ENCODE measurements at places on chromosomes 2 and 18. TPM values are rescaled to one million over a fixed set of nuclear protein-coding genes. Genes with fewer than 3 reads are reported as not detected.

Gene CHAC2
- total RNA-seq, result 2.1 TPM

GRCh38 chr2:190382851-190383250 lies 25.3 kb upstream of the MFSD6 start:
- H3K4me3 ChIP-seq, result no peak overlapping the region
- H3K27me3 ChIP-seq, result no peaks in the 10 kb centered on the region
- DNase-seq, result peak; percentile 66
- H3K36me3 ChIP-seq, result no peaks in the 10 kb centered on the region

Gene SERPINB11
- not detected for total RNA-seq

DNA sequence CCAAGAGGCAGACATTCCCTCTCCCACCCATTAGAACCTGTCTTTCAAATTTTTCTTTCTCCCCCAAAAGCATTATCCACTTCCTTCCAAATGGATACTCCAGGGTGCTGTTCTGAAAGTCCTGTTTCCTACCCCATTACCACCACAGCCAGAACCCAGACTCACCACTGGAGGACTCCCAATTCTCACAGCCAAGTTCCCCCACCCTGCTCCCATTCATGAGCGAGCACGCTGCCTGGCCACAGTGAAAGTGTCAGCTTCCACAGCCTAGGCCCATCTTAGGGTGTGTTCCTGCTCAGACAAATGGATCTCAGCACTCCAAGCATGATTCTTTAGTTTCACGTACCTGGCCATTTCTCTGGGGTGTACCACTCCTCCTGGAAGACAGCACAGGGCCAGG lies 3.8 kb upstream of the ANKRD53 start:
- no peaks in the 10 kb centered on the region for H3K27me3 ChIP-seq
- H3K36me3 ChIP-seq, result no peaks in the 10 kb centered on the region
- H3K4me1 ChIP-seq, result peaks cover 16% of the 10 kb centered on the region
- no peak overlapping the region for H3K4me3 ChIP-seq
- DNase-seq, result no peak
- H3K27ac ChIP-seq, result no peak overlapping the region

Gene SCN2A
- 0.22 TPM for total RNA-seq

- H3K36me3 ChIP-seq, result no peaks in the 10 kb centered on the region
- no peaks in the 10 kb centered on the region for H3K4me1 ChIP-seq
These were observed 12.6 kb downstream of the CACNB4 start for GRCh38 chr2:152086231-152086630.

DNA sequence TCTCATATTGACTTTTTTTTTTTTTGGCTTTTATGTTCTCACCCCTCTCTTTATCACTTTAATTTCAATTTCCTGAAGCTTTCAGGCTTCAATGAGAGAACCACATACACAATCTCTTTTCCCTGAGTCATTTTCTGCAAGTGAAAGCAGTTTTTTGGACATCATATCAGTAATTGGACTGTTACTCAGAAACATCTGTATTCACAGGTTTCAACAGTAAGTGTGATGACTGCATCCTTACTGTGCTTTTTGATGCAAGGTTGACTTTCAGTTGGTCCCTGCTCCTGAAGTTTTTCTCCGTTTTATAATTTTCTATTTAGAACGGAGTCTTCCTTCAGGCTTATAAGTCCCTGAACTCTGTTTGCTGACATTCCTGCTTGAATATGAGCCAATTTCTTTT lies 70.5 kb upstream of the CCBE1 start:
- DNase-seq, result no peak
- H3K4me1 ChIP-seq, result no peaks in the 10 kb centered on the region
- H3K4me3 ChIP-seq, result no peak overlapping the region
- H3K36me3 ChIP-seq, result no peaks in the 10 kb centered on the region
- peaks cover 8% of the 10 kb centered on the region for H3K27me3 ChIP-seq
- no peak overlapping the region for H3K27ac ChIP-seq

Gene TTC31
- total RNA-seq, result 72.3 TPM

- peaks cover 30% of the 10 kb centered on the region for H3K4me1 ChIP-seq
- H3K4me3 ChIP-seq, result no peak overlapping the region
- no peaks in the 10 kb centered on the region for H3K36me3 ChIP-seq
- H3K27ac ChIP-seq, result no peak overlapping the region
- no peaks in the 10 kb centered on the region for H3K27me3 ChIP-seq
These were observed 47.5 kb downstream of the PTPN2 start for GRCh38 chr18:12836551-12836950.

Gene TMEM169
- total RNA-seq, result 1.2 TPM

Gene SLC35F5
- 78.4 TPM for total RNA-seq

Gene IL36G
- not detected for total RNA-seq

GRCh38 chr2:202009019-202009481 lies 24.6 kb upstream of the FZD7 start:
- peaks cover 10% of the 10 kb centered on the region for H3K4me1 ChIP-seq
- no peak overlapping the region for H3K4me3 ChIP-seq
- H3K27me3 ChIP-seq, result peaks cover 5% of the 10 kb centered on the region
- no peak for DNase-seq
- no peaks in the 10 kb centered on the region for H3K36me3 ChIP-seq

GRCh38 chr2:143171817-143172216 lies 42.6 kb downstream of the ARHGAP15 start:
- peak overlapping the region; percentile 29 for H3K27ac ChIP-seq
- no peaks in the 10 kb centered on the region for H3K27me3 ChIP-seq
- H3K4me3 ChIP-seq, result no peak overlapping the region
- H3K4me1 ChIP-seq, result peaks cover 19% of the 10 kb centered on the region
- H3K36me3 ChIP-seq, result peaks cover 45% of the 10 kb centered on the region
- no peak for DNase-seq

DNA sequence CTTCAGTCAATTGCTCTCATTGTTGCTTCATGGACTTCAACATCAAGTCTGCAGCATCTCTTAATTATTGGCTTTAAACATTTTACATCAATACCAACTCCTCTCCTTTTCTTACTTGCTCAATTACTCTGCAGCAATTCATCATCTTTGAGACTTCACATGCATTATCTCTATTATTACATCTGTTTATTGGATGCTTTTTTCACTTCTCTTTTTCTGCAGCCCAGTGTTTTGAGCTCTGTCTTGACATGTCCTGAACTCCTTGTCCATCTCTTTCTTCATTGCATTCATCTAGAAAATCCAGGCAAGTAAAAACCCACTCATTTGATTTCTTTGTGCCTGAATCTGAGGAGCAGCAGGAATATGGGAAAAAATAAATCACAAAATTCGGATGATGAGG lies 647.9 kb downstream of the PLCL1 start:
- DNase-seq, result no peak
- no peak overlapping the region for H3K27ac ChIP-seq
- no peak overlapping the region for H3K4me3 ChIP-seq
- no peaks in the 10 kb centered on the region for H3K36me3 ChIP-seq
- H3K27me3 ChIP-seq, result no peaks in the 10 kb centered on the region
- no peaks in the 10 kb centered on the region for H3K4me1 ChIP-seq

Gene CXCR1
- total RNA-seq, result 0.12 TPM

Gene SPATA3
- not detected for total RNA-seq

Gene SERPINB7
- not detected for total RNA-seq

DNA sequence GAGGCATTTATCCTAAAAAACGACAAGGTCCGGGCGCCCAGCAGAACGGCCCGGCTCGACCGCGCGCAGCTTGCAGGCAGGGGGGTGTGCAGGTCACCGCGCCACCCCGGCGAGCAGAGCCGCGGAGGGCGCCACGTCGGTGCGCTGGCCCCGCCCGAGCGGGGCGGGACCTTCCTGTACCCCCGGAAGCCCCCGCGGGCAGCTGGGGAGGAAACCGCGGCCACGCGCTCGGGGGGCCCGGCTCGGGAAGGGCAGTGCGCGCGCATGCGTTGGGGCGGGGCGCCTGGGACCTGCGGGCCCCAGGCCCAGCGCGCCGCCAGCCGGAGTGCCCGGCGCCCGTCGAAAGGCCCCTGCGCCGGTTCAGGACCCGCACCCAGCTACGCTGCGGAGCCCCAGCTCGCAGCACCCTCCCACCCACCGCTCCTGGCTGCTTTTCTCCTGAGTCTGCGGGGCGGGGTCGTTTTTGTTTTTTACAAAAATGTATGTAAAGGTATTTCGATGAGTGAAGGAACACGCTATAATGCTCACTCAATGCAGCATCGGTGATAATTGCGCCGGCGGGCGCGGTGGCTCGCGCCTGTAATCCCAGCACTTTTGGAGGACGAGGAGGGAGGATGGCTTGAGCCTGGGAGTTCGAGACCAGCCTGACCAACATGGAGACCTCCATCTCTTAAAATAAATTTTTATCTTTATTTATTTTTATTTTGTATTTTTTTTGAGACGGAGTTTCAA lies 47.7 kb upstream of the POMC start:
- peak; percentile 90 for DNase-seq
- peaks cover 29% of the 10 kb centered on the region for H3K4me1 ChIP-seq
- H3K27me3 ChIP-seq, result no peaks in the 10 kb centered on the region

Gene VWC2L
- not detected for total RNA-seq

- H3K36me3 ChIP-seq, result no peaks in the 10 kb centered on the region
- H3K27ac ChIP-seq, result no peak overlapping the region
- no peak overlapping the region for H3K4me3 ChIP-seq
These were observed 126.3 kb upstream of the NRXN1 start for GRCh38 chr2:51158251-51158650.

- H3K4me1 ChIP-seq, result no peaks in the 10 kb centered on the region
- H3K36me3 ChIP-seq, result no peaks in the 10 kb centered on the region
- no peak overlapping the region for H3K4me3 ChIP-seq
- no peak for DNase-seq
- H3K27me3 ChIP-seq, result no peaks in the 10 kb centered on the region
These were observed 94.5 kb downstream of the ZBTB7C start for GRCh38 chr18:48314690-48315089.

- H3K36me3 ChIP-seq, result no peaks in the 10 kb centered on the region
- H3K27me3 ChIP-seq, result no peaks in the 10 kb centered on the region
- no peaks in the 10 kb centered on the region for H3K4me1 ChIP-seq
- no peak overlapping the region for H3K4me3 ChIP-seq
These were observed 266.1 kb upstream of the CYP26B1 start for GRCh38 chr2:72413716-72414115.

- no peaks in the 10 kb centered on the region for H3K36me3 ChIP-seq
- DNase-seq, result no peak
- no peaks in the 10 kb centered on the region for H3K4me1 ChIP-seq
- no peak overlapping the region for H3K27ac ChIP-seq
- H3K4me3 ChIP-seq, result no peak overlapping the region
These were observed 77.6 kb upstream of the MGAT4A start for GRCh38 chr2:98808546-98808945.

Gene NOL4
- not detected for total RNA-seq

- H3K4me3 ChIP-seq, result no peak overlapping the region
- no peaks in the 10 kb centered on the region for H3K4me1 ChIP-seq
- no peak for DNase-seq
- no peaks in the 10 kb centered on the region for H3K27me3 ChIP-seq
These were observed 341.9 kb upstream of the DCC start for GRCh38 chr18:51998066-51998465.

Gene PROKR1
- total RNA-seq, result not detected

GRCh38 chr2:239389414-239390329 lies 11.1 kb downstream of the HDAC4 start:
- peaks cover 2% of the 10 kb centered on the region for H3K36me3 ChIP-seq
- H3K4me1 ChIP-seq, result no peaks in the 10 kb centered on the region
- no peak overlapping the region for H3K27ac ChIP-seq
- no peaks in the 10 kb centered on the region for H3K27me3 ChIP-seq
- DNase-seq, result no peak

Gene IDH1
- 41.4 TPM for total RNA-seq

Gene DLX2
- total RNA-seq, result 0.52 TPM

DNA sequence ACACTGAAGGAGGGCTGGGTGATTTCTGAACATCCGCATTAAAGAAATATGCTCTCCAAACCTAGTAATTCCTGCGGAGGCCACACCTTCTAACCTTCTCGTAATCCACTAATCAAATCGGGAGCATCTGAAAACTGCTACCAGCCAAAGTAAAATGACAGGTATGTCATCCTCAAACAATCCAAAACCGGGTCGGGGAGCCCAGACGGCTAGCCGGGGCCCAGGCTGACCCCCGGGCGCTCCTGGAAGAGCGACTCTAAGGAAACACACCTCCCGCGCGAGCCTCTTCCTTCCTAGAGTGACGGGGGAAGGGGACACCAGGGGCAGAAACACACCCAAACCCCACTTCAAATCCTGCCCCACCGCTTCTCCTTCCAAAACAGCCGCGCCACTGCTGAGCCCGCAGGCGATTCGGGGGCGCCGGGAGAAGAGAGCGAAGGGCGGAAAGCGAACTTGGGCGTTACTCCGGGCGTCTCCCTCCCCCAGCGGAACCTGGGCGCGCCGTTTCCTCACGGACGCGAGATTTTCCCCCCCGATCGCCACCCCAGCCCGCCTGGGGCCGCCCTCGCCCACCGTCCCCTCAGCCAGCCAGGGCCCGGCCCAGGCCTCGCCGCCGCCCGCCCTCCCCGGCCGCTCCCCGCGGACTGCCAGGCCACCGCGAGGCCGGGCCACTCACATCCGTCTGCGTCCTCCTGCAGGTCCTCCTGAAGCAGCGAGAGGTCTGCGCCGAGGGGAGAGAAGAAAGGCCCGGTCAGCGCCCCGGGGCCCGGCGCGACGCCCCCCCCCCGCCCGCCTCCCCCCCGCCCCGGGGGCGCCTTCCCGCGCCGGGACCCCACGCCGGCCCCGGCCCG lies 584 bp downstream of the PPP4R1 start:
- H3K4me1 ChIP-seq, result peaks cover 15% of the 10 kb centered on the region
- H3K27ac ChIP-seq, result peak overlapping the region; percentile 76
- peak overlapping the region; percentile 81 for H3K4me3 ChIP-seq

DNA sequence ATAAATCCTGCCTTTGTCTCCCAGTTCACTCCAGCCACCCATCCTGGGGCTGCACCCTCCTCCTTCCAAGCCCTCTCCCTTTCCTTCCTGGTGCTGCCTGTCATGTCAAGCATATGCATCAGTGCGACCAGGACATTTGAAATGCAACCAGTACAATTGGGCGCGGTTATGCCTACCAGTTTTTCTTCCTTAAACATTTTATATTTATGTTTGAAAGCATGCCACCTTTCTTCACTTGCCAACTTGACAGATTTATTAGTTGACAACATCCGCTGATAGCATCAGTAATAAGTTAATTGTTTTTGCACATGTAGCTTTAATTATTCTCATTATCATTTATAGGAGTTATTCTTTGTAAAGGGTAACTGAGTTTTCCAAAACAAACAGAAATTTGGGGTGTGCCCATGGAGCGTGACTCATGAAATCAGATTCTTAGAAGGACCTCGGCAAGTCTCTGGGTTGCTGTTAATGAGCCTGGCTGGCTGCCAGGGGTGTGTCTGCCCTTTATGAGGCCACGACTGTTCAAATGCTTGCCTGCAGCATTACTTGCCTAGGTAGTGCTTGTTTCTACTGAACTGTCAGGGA lies 32.8 kb upstream of the IL1B start:
- H3K4me1 ChIP-seq, result no peaks in the 10 kb centered on the region
- H3K27me3 ChIP-seq, result no peaks in the 10 kb centered on the region
- DNase-seq, result no peak
- H3K27ac ChIP-seq, result no peak overlapping the region
- no peak overlapping the region for H3K4me3 ChIP-seq
- no peaks in the 10 kb centered on the region for H3K36me3 ChIP-seq

GRCh38 chr18:51513517-51513916 lies 316.0 kb upstream of the MEX3C start:
- DNase-seq, result no peak
- H3K4me3 ChIP-seq, result no peak overlapping the region
- H3K27me3 ChIP-seq, result no peaks in the 10 kb centered on the region
- H3K36me3 ChIP-seq, result no peaks in the 10 kb centered on the region
- H3K4me1 ChIP-seq, result no peaks in the 10 kb centered on the region
- H3K27ac ChIP-seq, result no peak overlapping the region

GRCh38 chr2:128543036-128543435 lies 224.4 kb upstream of the HS6ST1 start:
- H3K4me3 ChIP-seq, result no peak overlapping the region
- DNase-seq, result no peak
- no peaks in the 10 kb centered on the region for H3K4me1 ChIP-seq
- no peak overlapping the region for H3K27ac ChIP-seq
